ENCODE measurements at places on chromosomes 11 and 22.

GRCh38 chr11:113148652-113149051 is 165.7 kb upstream of the TTC12 start:
- no peak for DNase-seq

DNA sequence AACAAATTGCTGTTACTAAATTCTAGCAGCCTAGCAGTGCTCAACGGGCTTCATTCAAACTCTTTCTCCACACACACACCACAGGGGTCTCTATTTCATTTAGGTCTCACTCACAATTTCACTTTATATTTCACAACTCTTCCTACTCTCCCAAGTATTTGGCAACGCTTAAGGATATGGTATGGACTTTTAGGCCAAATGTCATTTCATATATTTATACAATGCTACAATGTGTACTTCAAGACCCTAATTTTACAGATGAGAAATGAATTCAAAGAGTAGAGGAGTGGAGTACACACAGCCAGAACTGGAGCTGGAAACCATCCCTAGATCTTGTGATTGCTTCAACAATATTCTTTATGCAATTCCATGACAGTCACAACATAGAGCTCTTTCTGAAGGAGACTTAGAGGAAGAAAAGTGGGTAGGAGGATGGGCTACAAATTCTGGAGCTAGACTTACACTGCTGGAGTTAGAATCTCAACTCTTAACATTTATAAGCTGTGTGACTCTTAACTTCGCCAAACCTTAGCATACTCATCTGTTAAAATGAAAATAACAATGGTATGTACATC is 2.5 kb upstream of the MS4A13 start:
- DNase-seq, result no peak

DNA sequence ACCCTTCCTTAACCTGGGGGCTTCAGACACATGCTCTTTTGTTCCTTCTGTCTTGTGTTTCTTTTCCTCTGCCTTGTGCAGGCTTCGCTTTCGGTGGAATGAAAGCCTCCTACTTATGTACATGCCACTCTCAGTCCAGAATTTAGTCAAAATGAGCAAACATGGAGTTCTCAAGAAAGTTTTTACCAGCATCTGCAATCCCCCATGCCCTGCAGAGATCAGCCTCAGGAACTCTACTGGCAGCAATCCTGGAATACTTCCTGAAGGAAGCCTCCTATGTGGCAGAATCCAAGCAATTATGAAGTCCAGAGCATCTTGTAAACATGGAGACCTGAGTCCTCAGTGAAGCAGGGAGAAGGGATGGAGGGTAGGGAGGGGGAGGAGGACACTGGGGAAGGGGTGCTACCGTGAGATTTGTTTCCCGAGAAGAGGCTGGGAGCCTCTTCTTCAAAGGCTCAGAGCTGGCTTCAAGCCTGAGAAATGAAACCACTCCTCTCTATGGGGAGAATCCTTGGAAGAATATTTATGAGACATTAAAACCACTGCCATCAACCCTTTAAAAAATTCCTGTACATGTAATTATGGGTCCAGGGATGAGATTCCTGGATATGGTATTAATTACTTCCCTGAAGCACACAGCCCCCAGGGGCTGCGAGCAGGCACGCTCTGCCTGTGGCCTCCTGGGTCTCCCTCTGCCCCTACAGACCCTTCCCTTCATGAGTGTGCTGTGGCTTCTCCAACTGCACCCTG is 58.4 kb downstream of the TENM4 start:
- DNase-seq, result no peak

- no peak for DNase-seq
Measured at GRCh38 chr11:65945430-65945911, at the start of gene TSGA10IP. Gene TSGA10IP (plus strand): TSS chr11:65945480. CDS start chr11:65945676, 196 bp downstream.

GRCh38 chr11:93512949-93513667 is 30.1 kb downstream of the SMCO4 start:
- no peak for DNase-seq

DNA sequence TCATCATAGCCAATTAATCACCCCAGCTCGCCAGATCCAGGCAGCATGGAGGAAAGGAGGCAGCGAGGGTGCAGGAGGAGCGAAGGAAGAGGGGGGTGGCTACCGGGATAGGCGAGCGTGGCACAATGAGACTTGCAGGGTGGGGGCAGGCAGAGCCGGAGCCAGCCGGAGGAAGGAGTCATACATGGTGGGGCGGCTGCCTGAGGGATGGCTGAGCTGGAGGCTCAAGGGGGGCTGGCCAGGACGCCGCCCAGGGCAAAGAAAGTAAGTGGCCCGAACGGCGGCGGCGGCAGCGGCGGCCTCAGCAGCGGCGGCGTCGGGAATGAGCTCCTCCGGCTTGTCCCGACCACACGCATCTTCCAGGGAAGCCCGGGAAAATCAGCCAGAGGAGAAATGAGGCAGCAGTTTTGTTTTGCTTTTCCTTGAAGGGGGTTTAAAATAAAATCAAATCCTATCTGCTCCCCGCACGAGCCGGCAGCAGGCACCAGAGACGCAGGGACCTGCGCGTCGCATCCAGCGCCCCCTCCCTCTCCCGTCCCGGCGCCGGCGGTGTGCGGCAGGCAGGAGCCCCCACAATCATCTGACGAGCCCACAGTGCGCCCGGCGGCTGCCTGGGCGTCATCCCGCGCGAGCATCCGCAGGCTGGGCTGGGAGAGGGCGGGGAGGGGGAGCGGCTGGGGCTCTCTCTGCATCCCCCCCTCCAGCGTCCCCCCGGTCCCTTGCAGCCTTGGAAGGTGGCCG is 263.6 kb downstream of the CTTN start:
- DNase-seq, result no peak

DNA sequence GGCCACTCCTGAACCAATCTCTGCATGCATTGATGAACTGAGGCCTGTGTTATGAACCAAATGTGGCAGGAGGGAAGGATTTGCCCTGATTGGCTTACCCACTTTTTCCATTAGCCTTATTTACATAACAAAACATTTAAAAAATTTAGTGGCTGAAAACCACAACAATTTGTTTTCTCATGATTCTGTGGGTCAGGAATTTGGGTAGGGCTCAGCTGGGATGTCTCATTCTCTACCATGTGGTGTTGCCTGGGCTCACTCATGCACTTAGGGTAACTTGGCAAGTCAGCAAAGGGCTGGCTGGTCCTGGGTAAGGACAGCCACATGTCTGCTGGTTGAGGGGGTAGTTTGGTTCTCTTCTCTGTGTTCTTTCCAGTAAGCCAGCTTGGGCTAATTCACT is 35.1 kb upstream of the CYP2R1 start:
- no peak for DNase-seq

DNA sequence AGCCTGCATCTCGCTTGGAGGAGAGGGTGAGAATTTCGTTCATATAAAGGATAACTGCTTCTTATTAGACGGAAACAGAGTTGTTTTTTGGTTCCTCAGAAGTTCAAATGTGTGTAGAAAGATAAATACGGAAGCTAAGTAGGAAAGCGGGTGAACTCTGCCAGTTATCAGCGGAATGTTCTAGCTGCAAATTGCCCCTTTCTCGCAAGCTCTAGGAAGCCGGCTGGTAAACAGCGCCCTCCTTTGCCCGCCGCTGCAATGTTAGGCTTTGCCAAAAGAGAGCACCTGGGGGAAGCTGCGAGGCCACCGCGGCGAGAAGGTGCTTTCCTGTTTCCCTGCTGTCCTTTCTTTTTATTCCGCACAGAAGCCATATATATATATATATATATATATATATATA is 67.0 kb downstream of the IGLL5 start:
- DNase-seq, result no peak

- DNase-seq, result no peak
Measured at GRCh38 chr22:29623553-29624169, 20.2 kb downstream of the NF2 start.

DNA sequence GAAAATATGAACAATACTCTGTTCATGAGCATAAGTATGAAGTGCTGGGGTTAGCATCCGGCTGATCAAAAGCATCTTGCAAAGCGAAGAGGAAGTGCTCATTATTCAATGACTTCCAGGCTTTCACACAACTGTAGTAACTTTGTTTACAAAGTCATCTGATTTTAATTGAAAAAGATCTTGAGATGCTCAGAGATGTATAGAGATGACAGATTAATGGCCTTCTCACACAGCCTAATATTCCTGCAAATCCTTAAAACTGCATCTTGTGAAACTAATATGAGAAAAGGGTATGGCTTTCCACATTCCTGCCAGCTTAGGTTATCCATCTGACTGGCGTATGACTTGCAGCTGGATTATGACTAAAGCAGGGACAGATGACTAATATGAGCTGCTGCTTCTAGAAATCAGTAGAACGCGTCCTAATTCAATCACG is 125.4 kb downstream of the CASP12 start:
- no peak for DNase-seq

GRCh38 chr11:134555510-134555909 is 143.5 kb upstream of the B3GAT1 start:
- DNase-seq, result no peak

GRCh38 chr11:100806296-100806695 is 119.2 kb downstream of the ARHGAP42 start:
- DNase-seq, result no peak

DNA sequence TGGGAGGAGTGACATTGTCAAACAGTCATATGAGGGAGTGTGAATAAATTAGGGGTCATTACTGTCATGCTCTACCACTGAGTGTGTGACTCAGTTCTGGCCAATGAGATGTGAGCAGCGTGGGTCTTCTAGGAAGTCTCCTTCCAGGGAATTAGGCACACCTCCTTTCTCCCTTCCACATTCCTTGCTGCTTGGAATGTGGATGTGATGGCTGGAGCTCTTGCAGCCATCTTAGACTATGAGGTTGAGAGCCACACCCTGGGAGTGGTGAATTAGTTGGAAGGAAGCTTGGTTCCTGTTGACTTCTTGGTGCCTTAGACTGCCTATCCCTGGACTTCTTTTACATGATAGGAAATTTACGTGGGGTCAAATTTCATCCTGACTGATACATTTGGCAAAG is 36.5 kb upstream of the SMIM38 start:
- no peak for DNase-seq

- DNase-seq, result no peak
Measured at GRCh38 chr11:34976496-34977088, 60.2 kb downstream of the PDHX start.

DNA sequence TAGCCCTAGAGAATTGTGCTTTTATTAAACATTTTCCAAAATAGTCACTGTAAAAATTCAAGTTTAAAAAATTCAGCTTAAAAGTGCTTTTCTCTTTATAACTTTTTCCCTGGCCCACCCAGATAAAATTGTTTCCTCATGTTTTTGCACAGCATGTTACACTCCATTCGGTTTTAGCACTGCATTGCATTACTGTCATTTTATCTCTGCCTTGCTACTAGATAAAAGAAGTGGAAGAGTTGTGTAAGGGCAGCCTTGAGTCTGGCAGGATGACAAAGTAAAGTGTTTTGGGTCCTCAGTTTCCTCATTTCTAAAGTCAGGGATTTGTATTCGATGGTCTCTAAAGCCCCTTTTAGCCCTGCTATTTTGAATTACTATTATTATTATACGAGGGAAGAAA is 99.8 kb downstream of the ATM start:
- DNase-seq, result no peak

- no peak for DNase-seq
Measured at GRCh38 chr11:12126344-12127019, 16.1 kb downstream of the MICAL2 start.

GRCh38 chr11:8671651-8672062 is 10.8 kb downstream of the TRIM66 start:
- no peak for DNase-seq

DNA sequence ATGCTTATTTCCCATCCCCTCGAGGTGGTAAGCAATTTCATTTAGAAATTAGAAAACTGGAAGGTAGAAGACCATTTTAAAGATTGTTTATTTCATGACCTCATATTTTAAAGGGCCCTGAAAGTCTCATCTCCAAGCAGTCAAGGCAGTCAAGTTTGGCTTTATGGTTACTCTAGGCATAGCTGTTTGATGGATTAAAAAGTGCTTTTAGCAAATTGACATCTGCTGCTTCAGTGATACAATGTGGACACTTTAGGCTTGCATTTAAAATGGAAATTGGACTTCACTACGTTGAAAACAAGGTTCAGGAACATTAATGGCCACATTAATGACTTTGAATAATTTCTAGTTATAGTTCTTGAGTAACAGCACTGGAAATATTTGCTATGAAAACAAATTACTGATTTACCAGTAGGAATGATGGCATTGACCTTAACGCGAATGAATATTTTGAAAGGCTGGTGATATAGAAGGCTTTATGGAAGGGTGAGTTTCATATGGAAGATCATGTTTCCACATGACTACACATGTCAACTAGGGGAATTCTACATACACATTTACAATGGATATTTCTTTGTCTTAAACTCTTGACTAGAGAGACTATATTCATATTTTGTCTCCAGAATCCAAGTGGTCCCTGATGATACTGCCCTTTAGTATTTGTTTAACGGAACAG is 873.5 kb downstream of the JRKL start:
- DNase-seq, result no peak
